ENCODE measurements at places on chromosomes 12 and 14.
A peak's percentile ranks its signal among the peaks of the same experiment; 100 is the strongest.

DNA sequence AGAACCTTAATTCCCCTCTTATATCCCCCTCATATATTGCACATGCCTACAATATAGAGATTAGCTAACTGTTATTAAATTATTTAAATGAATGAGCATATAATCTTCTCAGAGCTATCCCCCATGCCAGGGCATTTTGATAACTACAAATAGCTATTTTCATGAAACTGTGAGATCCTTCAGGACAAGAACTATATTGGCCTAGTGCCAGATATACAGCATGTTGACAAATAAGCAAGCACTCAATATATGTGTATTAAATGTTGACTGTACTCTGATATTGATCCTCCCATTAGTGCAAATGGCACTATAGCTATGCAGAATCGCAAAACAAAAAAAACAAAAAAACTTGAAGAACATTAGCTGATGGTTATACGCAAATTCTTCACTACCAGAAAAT, 134.1 kb upstream of the OTX2 start:
- DNase-seq = no peak

- DNase-seq = no peak
Observed at GRCh38 chr14:104107101-104107581, 21.6 kb downstream of the ASPG start.

DNA sequence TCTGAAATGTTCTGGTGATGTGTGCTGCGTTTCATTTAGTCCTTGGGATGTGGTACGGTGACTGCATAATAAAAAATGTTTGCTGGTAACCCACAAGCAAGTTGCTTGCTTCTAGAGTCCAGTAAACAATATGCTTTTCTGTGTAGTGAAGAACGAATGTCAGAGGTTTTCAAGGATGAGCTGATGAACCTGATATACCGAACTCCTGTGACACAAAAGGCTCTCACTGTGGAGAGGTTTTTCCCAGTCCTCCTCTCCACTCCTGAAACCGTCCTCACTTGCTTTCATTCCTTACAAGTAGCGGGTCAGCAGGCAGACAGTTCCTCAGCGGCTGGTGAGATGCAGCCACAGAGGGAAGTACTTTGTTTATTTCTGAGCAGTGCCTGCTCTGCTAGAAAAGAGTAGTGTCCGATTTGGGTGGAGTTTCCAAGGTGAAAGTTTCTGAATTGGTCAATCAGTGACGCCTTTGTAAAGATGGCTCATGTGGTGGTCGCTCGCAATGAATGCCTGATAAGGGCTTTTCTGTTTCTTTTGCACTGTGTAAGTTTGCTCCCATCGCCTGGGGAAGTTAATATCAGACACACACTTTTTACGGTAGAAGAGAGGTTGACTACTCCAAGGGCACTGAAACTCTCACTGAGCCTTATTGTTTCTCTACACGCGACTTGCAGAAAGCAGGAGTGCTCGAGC, 3.0 kb downstream of the ETV6 start:
- no peak for DNase-seq

DNA sequence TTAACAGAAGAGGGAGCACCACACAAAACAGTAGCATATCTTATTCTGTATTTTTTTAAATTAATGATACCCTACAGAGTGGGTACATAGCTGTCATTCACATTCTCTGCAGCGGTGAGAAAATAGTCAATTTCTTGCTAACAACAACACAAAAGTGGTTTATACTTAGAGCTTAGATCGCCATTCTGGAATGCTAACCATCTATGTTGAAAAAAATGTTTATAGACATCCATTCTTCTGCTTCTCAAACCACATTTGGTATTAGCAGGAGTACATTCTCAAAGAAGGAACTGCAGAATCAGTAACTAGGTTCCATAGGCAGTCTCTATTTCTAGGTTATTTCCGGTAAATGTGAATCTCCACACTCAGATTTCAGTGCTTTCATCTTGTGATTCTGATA, 185.9 kb downstream of the PPFIA2 start:
- no peak for DNase-seq

- DNase-seq = no peak
Observed at GRCh38 chr12:46891306-46891705, 65.5 kb upstream of the SLC38A4 start.

DNA sequence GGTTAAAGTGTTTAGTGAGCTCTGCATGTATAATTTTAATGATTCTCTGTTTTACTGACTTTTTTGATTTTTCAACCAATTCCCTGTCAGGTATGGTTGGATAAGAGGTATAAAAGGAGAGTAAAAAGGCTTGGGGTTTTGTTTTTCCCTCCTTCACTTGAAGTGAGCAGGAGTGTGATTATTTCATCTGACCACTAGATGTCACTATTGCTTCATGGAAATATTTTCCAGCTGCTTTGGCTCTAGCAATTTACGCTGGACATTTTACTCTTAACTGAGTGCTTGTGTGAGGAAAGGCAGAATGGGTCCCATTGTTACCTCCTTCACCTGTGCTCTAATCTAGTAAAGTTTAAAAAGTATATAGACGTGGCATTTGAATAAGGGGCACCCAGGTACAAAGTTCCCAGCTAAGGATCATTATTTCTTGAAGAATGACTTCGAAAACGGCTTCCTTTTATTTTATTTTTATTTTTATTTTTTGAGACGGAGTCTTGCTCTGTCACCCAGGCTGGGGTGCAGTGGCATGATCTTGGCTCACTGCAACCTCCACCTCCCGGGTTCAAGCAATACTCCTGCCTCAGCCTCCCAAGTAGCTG, 66.5 kb downstream of the TBC1D30 start:
- DNase-seq = no peak

GRCh38 chr12:53743266-53744129, 8.3 kb downstream of the CISTR start:
- DNase-seq = peak; percentile 40

- peak; percentile 31 for DNase-seq
Observed at GRCh38 chr12:113912760-113913329, 53.3 kb downstream of the RBM19 start.

GRCh38 chr12:103586791-103587370, at the start of gene STAB2:
Gene STAB2, plus strand, starts transcription at chr12:103587273. Its CDS starts 204 bp downstream, at chr12:103587477.
- no peak for DNase-seq

DNA sequence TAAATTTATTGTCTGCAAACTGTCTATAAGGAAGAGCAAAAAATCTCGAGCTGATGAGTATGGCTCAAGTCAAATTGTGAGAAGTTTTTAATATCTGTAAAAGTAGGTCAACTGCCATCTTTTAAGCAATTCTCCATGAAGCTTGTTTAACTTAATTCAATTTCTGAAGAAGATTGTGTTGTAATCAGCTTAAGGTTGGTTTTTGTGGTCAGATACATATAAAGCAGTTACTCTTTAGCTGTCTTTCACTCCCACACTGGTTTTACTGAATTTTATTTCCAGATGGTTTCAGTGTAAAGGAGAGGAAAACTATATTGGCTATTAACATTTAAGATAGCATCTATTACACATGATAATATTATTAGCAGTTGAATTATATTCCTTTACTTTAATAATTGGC, 1165.1 kb downstream of the SLC16A7 start:
- no peak for DNase-seq

DNA sequence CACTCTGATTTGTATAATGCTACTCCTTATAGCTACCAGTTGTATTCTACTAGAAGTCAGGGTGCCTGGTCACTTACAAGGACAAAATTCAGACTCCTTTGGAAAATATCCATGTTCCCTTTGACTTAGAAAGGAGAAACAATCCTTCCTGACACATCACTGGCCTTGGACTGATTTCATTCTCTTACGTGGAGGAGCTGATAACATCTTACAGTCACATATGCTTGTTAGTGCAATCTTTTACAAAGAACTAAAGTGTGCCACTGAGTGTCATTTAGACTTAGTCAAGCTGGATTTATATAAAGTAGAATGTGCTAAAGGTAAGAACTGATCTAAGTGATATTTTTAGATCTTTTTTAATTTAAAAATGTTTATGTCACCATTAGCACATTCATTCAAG, 131.0 kb upstream of the TMTC2 start:
- DNase-seq = no peak

DNA sequence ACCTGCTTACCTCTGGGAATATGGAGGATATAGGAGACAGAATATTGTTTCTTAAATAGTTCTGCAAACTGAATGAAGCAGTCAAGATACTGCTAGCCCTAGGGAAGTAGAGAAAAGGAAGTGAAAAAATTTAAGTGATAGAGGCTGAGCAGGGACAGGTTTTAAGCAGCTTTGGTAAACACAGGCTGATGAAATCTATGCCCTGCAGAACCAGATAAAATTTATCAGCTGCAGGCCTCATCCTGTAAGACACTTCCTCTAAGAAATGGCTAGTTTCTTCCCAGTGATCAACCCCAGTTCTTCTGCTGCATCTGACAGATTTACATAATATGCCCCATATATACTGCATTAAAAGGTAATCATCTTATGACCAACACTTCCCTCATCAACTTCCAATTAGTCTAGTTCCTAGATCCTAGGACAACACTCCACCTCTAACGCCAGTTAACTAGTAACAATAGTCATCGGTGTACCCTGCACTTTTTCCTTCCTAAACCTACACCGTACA, 1.3 kb upstream of the ESYT1 start:
- no peak for DNase-seq

DNA sequence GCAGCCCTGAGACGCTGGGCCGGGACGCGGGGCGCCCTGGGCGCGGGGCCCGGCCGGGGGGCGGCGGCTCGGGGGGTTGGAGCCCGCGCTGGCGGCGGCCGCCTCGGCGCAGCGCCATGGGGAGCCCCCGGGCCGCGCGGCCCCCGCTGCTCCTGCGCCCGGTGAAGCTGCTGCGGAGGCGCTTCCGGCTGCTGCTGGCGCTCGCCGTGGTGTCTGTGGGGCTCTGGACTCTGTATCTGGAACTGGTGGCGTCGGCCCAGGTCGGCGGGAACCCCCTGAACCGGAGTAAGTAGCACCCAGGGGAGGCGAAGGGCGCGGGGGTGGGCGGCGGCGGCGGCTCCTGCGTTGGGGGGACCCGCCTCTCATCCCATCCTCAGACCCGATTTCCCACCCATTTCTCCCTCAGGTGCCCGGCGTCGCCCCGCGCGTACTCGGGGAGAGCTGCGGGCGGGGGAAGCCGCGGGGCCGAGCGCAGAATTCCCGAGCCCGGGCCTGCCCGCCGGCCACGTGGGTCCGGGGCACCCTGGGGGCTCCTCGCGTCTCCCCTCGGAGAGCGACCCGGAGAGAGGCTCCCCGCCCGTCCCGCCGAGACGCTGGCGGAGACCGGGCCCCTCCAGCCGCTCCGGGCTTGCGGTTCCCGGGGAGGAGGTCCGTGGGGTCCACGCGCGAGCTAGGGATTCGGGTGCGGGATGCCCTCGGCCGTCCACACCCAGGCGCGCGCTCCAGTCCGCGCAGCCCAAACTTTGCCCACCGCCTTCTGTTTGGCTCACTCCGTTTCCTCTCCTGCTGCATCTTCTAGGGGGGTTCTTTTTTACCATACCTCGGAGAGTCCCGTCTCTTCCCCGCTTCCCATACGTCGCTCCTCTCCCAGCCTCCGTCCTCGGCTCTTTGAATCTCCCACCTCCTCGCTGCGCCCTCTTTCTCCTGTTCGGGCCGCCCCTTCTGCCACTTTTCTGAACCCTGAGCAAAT, 807 bp downstream of the B4GALNT3 start:
- peak; percentile 32 for DNase-seq

DNA sequence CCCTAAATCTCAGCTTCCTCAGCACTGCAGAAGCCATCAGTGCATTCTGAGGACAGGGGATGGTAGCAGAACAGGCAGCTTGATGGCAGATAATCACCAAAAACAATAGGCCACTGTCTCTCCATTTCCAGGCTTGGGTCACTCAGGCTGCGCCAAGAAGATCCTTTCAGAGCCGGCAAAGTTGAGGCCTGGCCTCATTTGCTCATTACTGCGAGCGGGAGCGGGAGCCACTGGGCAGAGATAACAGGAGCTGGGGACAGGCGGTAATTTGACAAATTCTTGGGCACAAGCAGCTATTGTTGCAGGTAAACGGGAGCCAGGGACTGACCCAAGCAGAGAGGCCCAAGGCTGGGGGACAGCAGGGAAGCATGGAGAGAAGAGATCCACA, 2.1 kb downstream of the MSI1 start:
- DNase-seq = no peak

DNA sequence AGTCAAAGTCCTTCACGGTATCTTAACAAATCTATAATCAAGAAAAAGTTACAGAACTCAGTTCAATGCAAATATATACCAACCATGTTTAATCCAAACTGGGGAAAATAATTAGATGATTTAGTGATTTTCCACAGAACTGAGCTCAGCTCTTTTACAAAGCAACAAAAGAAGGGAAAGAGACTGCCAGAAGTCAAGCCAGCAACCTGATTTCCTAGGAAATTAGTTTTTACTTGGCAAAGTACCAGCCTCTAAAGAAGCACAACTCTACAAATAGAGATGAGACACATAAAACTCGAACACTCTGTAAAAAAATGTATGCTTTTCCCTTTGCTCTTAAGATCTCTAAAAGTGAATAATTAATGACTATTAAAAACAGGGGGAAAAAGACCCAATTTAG, 19.4 kb downstream of the NUMB start:
- no peak for DNase-seq

GRCh38 chr12:43066471-43066870, 476.9 kb upstream of the PRICKLE1 start:
- no peak for DNase-seq

DNA sequence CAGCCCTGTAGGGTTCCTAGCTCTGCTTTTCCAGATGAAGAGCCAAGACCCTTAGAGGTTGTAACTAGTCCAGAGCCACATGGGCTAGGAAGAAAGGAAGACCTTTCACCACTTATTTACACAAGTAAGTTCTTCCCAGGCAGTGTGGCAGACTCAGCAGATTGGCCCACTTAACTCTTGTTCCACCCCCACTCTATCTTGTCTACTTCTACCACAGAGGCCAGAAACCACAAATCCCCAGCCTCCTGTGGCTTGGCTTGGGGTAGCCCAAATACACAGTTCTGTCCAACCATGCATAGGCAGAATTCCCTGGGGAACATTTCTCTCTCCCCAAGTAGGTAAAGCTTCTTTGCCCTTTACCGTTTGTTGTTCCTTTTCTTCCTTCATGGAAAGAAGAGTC, 383.5 kb downstream of the RGS6 start:
- no peak for DNase-seq

- DNase-seq = no peak
Observed at GRCh38 chr14:50410921-50411320, 14.2 kb upstream of the CDKL1 start.

GRCh38 chr14:76133103-76133502, 18.6 kb upstream of the GPATCH2L start:
- no peak for DNase-seq

DNA sequence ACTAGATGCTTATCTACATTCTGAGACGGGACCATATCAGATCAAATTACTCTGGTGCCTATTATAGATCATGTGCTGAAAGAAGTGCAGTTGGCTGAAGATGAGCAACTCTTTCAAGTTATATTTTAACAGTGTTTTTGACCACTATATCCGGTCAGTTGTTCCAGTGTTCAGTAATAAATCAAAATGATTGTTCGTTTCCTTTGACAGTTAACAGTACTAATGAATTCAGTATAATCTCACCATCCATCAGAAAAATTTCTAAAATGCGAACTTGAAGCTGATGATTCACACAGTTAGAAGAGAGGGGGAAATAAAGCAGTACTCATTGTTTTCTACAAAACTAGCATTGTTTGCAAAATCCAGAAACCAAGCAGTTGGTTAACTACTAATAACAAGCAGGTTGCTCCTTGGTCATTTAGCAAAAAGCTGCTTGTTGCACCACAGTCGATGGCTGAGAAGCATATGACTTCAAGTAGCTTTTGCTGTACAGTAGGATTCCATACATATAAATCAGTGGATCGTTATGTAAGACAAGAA, 2.3 kb downstream of the RPS6KA5 start:
- no peak for DNase-seq

- no peak for DNase-seq
Observed at GRCh38 chr12:123056053-123056452, 75.6 kb downstream of the ARL6IP4 start.

Measured in stimulated activated CD4-positive, alpha-beta T cell treated with anti-CD3 and anti-CD28 coated beads, TNF-alpha, amount 100 ng/mL, for 48 hours (primary cell).